BE2C (cell line): ENCODE measurements at places on chromosomes 7 and 10.

DNA sequence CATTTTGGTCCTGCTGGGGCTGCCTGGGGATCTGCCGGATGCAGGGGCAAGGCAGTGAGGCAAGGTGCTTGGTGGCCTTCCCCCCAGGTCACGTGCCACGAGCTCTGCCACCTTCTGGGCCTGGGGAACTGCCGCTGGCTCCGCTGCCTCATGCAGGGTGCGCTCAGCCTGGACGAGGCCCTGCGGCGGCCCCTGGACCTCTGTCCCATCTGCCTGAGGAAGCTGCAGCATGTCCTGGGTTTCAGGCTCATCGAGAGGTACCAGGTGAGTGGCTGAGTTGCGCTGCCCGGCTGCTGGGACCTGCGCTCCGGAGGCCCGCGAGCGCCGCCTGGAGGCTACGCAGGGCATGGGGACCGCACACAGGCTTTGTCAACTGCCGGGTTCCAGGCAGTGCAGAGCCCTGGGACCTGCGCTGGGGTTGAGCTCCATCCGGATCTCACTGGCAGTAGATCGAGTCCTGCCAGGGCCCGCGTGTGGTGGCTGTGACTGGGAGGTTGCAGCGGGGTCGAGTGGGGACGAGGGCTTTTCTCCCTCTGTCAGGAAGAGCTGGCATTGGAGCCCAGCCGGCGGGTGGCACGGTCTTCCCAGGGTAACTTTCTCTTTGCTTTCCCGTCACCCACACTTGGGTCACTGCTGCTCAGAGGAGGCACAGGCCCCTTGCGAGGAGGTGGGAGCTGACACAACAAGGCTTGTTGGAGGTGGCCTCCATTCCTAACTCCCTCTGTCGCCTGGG is 21.7 kb downstream of the AMZ1 start:
- DNase-seq, result peak; percentile 71

DNA sequence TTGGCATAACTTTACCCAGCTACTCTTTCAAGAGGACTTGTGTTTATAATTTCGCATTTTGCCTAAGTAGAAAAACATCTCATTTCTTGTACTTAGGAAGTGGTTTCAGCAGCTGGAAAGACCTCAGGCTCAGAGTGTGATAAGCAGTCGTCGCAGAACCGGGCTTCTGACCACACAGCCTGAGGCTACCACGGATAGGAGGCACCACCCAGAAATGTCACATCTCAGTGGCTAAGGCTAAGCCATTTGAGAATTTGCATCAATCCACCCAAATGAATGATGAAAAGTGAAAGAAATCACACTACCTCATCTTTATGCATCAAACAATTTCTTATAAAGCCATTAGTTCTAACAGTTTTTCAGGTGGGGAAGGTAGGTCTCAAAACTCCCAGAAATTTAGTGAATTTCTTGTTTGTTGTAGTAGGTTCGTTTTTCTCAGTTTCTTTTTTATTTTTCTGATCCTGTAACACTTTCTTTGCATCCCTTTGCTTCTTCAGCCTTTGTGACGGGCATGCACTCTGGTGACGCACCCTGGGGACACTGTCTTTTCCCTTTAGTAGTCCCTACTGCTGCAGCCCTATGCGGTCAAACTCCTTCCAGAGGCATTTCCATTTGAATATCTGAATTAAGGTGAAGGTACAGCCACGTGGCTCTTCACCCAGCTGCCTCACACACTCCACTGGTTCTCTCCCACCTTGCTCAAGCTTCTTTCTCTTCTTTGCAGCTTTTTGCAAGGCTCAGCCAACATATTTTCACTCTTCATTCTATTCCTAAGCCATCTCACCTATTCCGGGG is 68.5 kb downstream of the MAP3K8 start:
- no peak for DNase-seq

DNA sequence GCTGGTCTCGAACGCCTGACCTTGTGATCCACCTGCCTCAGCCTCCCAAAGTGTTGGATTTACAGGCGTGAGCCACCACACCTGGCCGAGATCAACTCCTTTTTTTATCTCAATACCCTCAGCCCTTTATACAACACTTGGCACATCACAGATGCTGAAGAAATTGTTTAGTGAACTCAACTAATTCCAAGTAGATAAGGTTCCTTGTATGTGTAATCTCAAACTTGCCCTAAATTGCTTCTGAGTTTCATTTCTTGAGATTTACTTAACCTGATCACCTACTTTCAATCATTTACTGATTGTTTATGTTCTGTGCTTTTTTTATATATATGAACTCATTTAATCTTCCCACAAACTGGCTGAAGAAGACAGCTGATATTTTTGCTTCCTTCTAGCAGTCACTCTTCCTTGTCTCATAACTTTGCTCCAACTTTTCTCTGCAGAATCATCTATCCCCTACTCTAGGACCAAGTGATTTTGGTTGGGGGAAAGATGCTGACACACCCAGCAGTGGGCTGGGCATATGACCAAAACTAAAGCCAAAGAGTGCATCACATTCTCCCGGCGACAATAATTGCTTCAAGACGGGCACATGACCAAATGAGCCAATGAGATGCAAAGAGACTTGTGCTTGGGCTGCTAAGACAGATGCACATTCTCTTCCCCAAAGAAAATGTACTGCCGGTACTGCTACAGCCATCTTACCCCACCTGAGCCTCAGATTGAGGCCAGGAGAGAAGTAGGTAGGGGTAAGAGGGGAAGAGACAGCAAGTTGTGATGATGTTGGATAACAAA is 40.3 kb upstream of the ARID5B start:
- DNase-seq, result no peak

DNA sequence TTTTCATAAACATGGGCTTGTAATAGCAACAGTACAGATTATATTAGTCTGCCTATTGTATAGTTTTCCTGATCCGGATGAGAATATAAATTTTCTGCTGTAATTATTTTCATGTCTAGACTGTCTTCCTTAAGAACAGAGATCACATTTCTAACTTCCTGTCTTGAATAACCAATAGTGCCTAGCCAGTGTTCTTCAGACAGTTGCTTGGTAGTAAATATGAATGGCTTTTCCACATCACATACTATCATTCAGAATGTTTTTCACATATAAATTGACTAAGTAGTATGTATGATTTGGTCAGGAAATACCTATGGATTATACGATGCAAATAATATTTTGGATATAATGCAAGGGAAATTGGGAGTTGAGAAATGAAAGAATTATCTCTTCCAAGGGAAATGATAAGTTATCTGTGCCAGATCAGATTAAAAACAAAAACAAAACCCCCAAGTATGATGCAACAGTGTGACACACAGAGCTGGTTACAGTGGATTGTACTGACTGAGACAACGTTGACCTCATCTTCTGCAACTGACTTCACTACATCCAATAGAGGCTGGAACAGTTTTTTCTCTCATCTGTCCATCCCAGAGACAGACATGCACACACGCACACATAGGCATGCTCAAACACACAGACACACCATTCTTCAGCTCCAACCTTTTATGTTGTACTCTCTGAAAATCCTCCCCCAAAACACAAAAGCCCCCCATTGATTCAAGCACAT is 16.4 kb downstream of the ITGA8 start:
- no peak for DNase-seq

GRCh38 chr10:5045095-5045494 is 41.4 kb upstream of the AKR1C2 start:
- no peak for DNase-seq
